ENCODE measurements at places on chromosomes 13 and 19. TPM values are rescaled to one million over a fixed set of nuclear protein-coding genes. Genes with fewer than 3 reads are reported as not detected.

Gene RNF17
- total RNA-seq = 0.28 TPM

Gene CASP14
- total RNA-seq = not detected

Gene MEIOSIN
- total RNA-seq = not detected

GRCh38 chr13:39105110-39105509, 66.9 kb downstream of the NHLRC3 start:
- DNase-seq = no peak
- no peaks in the 10 kb centered on the region for H3K27me3 ChIP-seq
- H3K4me1 ChIP-seq = no peaks in the 10 kb centered on the region
- no peak overlapping the region for H3K27ac ChIP-seq
- H3K4me3 ChIP-seq = no peak overlapping the region
- no peaks in the 10 kb centered on the region for H3K36me3 ChIP-seq

DNA sequence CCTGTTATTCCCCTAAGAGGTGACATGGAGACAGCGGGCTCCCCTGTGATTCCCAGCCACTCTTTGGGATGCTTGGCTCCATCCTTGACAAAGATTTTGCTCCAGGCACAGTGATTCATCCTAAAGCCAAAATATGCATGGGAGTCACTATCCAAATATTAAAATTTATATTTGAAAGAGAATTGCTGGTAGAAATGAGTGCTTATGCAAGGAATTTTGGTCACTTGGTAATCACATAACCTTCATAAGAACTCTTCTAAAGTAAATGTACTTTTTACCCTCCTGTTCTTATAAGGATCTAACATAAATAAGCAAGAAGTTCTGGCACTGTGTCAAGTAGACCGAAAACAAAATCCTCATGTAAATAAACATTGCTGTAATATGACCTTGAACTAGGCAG, 385.8 kb downstream of the ITGBL1 start:
- no peaks in the 10 kb centered on the region for H3K4me1 ChIP-seq
- no peak overlapping the region for H3K27ac ChIP-seq
- no peaks in the 10 kb centered on the region for H3K27me3 ChIP-seq
- no peaks in the 10 kb centered on the region for H3K36me3 ChIP-seq
- peak; percentile 1 for DNase-seq

GRCh38 chr13:60707878-60708277, 310.9 kb downstream of the TDRD3 start:
- DNase-seq = no peak
- no peaks in the 10 kb centered on the region for H3K36me3 ChIP-seq
- H3K4me3 ChIP-seq = no peak overlapping the region
- H3K27ac ChIP-seq = no peak overlapping the region
- no peaks in the 10 kb centered on the region for H3K27me3 ChIP-seq
- no peaks in the 10 kb centered on the region for H3K4me1 ChIP-seq

Measured in IMR-90 (cell line).